ENCODE measurements at places on chromosomes 3 and 15. TPM values are rescaled to one million over a fixed set of nuclear protein-coding genes. Genes with fewer than 3 reads are reported as not detected.
A peak's percentile ranks its signal among the peaks of the same experiment; 100 is the strongest.

AMOTL2 gene
- total RNA-seq, result not detected

ARHGEF26 gene
- total RNA-seq, result not detected

GRCh38 chr3:158649791-158650190 is 5.5 kb downstream of the GFM1 start:
- H3K4me3 ChIP-seq, result no peak overlapping the region
- H3K27ac ChIP-seq, result no peak overlapping the region
- no peak for DNase-seq
- no peaks in the 10 kb centered on the region for H3K27me3 ChIP-seq
- peaks cover 64% of the 10 kb centered on the region for H3K36me3 ChIP-seq
- peaks cover 10% of the 10 kb centered on the region for H3K4me1 ChIP-seq

LRRIQ4 gene
- not detected for total RNA-seq

DNA sequence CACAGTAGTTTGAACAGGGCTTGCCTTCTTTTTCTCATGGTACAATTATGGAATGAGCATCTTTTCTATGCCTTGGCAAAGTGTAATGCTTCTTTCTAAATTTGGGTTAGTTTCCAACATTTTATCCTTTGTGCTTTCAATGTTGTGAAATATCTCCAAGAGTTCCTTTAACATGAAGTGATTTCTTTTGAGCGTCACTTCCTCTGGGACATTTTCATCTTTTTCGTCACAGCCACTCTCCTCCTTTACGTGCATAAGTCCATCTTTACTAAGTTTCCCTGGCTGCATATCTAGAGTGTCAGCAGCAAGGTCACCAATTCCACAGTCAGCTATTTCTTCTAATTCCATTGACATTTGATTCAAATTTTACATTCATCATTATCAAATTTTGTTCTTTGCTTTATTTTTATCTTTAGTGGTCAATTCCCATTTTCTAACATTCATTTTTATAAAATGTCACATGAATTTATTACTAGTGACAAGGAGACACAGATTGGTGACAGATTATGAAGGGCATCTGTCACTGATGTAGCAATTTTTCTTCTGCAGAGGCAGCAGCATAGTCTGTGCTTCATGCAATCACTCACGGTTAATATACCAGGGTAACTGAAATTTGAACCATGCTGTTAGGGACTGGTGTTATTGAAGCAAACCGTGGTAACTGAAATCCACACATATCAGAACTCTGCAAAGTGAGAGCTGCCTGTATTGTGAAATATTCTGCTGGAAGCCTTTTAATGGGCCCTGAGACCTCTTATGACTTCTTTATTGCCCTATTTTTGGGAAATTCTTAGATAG is 126.5 kb upstream of the THBS1 start:
- DNase-seq, result no peak
- no peak overlapping the region for H3K27ac ChIP-seq
- no peak overlapping the region for H3K4me3 ChIP-seq
- no peaks in the 10 kb centered on the region for H3K4me1 ChIP-seq
- no peaks in the 10 kb centered on the region for H3K36me3 ChIP-seq

DNA sequence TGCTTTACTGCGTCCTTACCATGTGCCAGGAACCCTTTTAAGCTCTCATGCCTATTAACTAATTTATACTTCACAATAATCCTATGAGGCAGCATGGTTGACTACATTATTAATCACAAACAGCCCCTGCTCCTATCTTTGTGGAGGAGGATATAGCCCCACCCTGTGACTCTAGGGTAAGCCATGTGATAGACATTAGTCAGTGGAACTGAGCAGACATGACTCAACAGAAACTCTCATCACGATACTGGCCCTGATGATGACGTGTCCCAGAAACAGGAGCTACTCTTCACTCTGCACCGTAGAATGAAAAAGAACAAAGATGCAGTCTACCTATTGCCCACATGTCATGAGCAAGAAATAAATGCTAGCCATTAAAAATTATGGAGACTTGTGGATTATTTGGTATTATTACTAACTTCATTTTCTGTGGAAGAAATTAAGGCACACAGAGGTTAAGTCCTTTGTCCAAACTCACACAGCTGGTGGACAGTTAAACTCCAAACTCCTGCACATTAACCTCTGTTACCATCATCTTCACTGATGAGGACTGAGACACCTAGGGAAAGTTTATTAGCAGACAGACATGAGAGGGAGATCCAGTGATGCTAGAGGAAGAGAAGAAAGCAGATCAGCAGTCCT is 51.2 kb downstream of the CFAP20DC start:
- peak; percentile 51 for DNase-seq
- H3K27me3 ChIP-seq, result no peaks in the 10 kb centered on the region
- no peak overlapping the region for H3K4me3 ChIP-seq
- H3K36me3 ChIP-seq, result no peaks in the 10 kb centered on the region

DNA sequence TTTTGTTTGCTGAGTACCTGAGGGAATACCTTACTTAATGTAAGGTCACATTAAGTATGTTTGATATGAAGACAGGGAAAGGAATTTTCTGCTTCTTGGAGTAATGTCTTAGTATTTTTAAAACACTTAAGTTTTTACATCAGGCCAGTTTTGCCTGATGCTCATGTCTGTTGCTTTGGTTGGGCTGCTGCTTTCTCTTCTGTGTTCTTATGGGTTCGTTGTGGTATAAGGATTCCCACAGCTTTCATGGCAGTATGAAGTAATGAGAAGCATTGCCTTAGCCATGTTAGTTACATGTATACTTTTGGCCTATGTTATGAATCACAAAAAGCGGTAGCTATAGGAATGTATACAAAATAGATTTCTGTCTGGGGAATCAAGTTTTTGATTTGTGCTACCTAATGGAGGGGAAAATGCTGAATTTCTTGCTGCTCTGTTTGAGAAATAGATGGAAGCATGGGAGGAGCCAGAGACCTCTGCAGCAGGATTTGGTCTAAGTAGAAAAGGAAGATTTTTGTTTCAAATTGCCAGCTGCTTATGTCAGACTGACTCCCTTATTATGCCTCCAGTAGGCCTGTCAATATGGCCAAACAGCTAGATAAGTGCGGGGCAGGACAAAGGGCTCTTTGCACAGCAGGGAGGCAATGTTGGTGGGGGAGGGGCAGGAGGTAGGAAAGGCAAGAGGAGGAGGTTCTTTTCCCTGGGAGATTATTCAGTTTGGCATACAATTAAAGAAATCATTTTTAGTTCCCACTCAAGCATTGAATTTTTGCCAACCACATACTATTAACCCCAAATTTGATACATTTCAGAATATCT is 5.2 kb downstream of the SETD5 start:
- no peak overlapping the region for H3K27ac ChIP-seq
- H3K4me3 ChIP-seq, result peak overlapping the region; percentile 13
- H3K27me3 ChIP-seq, result no peaks in the 10 kb centered on the region
- no peaks in the 10 kb centered on the region for H3K36me3 ChIP-seq
- no peak for DNase-seq

DNA sequence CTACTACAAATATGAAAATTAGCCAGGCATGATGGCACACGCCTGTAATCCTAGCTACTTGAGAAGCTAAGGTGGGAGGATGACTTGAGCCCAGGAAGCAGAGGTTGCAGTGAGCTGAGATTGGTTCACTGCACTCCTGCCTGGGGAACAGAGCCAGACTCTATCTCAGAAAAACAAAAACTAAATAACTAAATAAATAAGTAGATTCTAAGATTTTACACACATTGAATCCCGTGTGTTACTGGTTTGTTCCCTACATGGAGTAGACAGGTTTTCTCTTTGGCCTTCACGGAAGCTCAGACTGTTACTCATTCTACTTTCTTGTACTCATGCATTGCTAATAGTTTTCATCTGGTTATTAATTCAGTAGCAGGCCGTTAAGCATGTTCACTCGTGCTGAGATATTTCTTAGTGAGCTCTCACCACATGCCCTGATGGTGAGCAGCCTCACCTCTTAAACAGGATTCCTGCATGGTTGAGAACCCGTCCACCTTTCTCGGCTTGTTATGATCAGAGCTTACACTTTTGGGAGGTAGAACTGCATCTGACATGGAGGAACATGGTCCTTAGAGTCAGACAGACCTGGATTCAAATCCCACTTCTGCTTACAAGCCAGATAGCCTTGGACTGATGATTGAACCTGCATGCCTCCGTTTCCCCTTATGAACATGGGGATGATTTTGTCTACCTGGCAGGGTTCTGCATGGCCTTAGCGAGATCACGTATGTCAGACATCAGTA is 49.1 kb downstream of the CMTM7 start:
- no peaks in the 10 kb centered on the region for H3K27me3 ChIP-seq
- DNase-seq, result no peak
- no peak overlapping the region for H3K4me3 ChIP-seq
- peaks cover 16% of the 10 kb centered on the region for H3K36me3 ChIP-seq
- peak overlapping the region; percentile 24 for H3K27ac ChIP-seq

DNA sequence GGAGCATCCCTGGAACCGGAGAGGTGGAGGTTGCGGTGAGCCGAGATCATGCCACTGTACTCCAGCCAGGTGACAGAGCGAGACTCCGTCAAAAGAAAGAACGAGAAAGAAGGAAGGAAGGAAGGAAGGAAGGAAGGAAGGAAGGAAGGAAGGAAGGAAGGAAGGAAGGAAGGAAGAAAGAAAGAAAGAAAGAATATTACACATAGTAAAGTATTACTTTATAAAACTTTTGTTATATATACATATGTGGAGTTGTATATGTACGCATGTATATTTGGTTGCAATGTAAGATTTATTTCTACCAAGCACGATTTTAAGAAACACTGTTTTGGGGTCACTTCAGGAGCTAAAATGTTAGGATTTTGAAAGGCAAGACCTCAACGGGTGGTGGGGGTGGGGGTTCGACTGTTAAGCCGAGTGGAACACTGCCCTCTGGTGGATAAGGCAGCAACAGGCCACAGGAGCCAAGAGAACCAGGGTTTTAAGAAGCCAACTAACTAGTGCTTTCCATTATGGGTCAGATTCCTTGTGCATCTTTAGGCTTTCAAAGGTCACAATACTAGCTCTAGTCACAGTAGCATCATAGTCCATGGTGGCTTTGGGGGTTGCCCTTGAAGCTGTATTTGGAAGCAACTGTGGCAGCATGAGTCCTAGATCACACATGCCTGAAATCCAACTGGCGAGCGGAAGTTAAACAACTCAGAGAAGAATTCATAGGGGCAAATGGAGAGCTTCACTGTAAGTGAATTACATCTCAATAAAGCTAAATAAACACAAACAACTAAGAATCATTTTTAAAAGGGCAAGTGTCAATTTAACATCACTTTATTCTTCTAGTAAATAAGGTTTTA is 22.5 kb downstream of the GLB1 start:
- peak overlapping the region; percentile 42 for H3K4me3 ChIP-seq
- H3K4me1 ChIP-seq, result peaks cover 10% of the 10 kb centered on the region
- H3K27ac ChIP-seq, result no peak overlapping the region
- H3K27me3 ChIP-seq, result no peaks in the 10 kb centered on the region
- peaks cover 10% of the 10 kb centered on the region for H3K36me3 ChIP-seq

GRCh38 chr3:74862476-74862875 is 248.0 kb upstream of the CNTN3 start:
- no peak overlapping the region for H3K4me3 ChIP-seq
- no peak overlapping the region for H3K27ac ChIP-seq
- H3K4me1 ChIP-seq, result no peaks in the 10 kb centered on the region
- no peak for DNase-seq
- H3K36me3 ChIP-seq, result no peaks in the 10 kb centered on the region

- no peak overlapping the region for H3K4me3 ChIP-seq
- no peaks in the 10 kb centered on the region for H3K36me3 ChIP-seq
- H3K27me3 ChIP-seq, result peaks cover 14% of the 10 kb centered on the region
- peak; percentile 3 for DNase-seq
- no peak overlapping the region for H3K27ac ChIP-seq
These were observed 106.6 kb downstream of the SSR3 start for GRCh38 chr3:156448300-156448699.

DNA sequence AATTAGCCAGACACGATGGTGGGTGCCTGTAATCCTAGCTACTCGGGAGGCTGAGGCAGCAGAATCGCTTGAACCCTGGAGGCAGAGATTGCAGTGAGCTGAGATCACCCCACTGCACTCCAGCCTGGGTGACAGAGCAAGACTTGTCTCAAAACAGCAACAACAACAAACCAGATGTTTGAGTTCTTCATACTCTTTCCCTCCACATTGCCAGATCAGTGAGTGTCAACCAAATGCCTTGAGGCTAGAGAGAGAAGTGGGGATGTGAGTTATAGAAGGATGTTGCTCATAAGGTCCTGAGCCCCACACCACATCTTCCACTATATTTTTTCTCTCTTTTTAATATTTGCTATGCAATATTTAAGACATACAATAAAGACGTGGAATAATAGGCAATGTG is 19.8 kb downstream of the MAPKBP1 start:
- H3K27ac ChIP-seq, result no peak overlapping the region
- no peak overlapping the region for H3K4me3 ChIP-seq
- H3K27me3 ChIP-seq, result no peaks in the 10 kb centered on the region
- H3K4me1 ChIP-seq, result peaks cover 13% of the 10 kb centered on the region

GRCh38 chr3:26621176-26621575 is 1.4 kb upstream of the LRRC3B start:
- H3K27me3 ChIP-seq, result no peaks in the 10 kb centered on the region
- H3K36me3 ChIP-seq, result no peaks in the 10 kb centered on the region
- no peak overlapping the region for H3K4me3 ChIP-seq

FBXW12 gene
- not detected for total RNA-seq

PIF1 gene
- 0.37 TPM for total RNA-seq

GRCh38 chr3:170764017-170764416 is 106.0 kb downstream of the RPL22L1 start:
- no peaks in the 10 kb centered on the region for H3K36me3 ChIP-seq
- no peak for DNase-seq
- H3K27me3 ChIP-seq, result peaks cover 8% of the 10 kb centered on the region
- H3K4me3 ChIP-seq, result no peak overlapping the region
- H3K27ac ChIP-seq, result no peak overlapping the region

DNA sequence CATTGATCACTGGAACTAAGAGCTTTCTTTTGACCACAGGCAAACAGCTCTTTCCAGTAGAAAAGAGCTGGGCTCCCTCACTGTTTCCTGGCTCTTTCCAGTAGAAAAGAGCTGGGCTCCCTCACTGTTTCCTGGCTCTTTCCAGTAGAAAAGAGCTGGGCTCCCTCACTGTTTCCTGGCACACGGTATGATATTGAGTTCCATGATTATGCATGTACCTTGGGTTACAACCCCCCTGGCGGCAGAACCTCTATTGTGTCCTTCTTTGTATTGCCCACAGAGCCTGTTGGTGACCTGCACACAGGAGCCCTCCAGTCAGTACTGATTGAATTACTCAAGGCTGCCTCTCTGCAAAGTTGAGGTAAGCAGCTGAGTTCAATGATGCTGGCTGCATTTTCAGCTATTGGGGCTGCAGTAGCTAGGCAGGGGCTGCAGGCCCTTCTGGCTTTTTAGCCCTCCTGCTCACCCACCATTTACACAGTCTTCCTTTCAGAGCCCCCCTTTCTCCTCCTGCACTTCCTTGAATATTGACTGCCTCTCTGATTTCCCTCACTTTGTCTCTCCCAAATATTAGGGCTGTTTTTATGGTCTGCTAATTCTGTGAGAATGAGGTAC is 10.2 kb downstream of the ACKR2 start:
- H3K4me3 ChIP-seq, result no peak overlapping the region
- peaks cover 4% of the 10 kb centered on the region for H3K27me3 ChIP-seq
- no peaks in the 10 kb centered on the region for H3K4me1 ChIP-seq

- H3K27me3 ChIP-seq, result no peaks in the 10 kb centered on the region
- H3K4me3 ChIP-seq, result no peak overlapping the region
- H3K36me3 ChIP-seq, result no peaks in the 10 kb centered on the region
- H3K4me1 ChIP-seq, result no peaks in the 10 kb centered on the region
- no peak overlapping the region for H3K27ac ChIP-seq
- DNase-seq, result no peak
These were observed 11.7 kb downstream of the ARHGEF26 start for GRCh38 chr3:154132777-154133375.

- no peaks in the 10 kb centered on the region for H3K36me3 ChIP-seq
- no peak overlapping the region for H3K27ac ChIP-seq
- DNase-seq, result no peak
- H3K4me3 ChIP-seq, result no peak overlapping the region
These were observed 74.2 kb downstream of the GTF2E1 start for GRCh38 chr3:120816728-120817127.
